ENCODE measurements at places on chromosomes 12 and 14.
A peak's percentile ranks its signal among the peaks of the same experiment; 100 is the strongest.

GRCh38 chr12:4135919-4136605 is 137.5 kb upstream of the CCND2 start:
- ATAC-seq, result peak; percentile 97

GRCh38 chr12:11904124-11904523 is 166.6 kb upstream of the BCL2L14 start:
- no peak for ATAC-seq

GRCh38 chr12:116962197-116962596 is 51.4 kb downstream of the FBXW8 start:
- ATAC-seq, result peak; percentile 45

DNA sequence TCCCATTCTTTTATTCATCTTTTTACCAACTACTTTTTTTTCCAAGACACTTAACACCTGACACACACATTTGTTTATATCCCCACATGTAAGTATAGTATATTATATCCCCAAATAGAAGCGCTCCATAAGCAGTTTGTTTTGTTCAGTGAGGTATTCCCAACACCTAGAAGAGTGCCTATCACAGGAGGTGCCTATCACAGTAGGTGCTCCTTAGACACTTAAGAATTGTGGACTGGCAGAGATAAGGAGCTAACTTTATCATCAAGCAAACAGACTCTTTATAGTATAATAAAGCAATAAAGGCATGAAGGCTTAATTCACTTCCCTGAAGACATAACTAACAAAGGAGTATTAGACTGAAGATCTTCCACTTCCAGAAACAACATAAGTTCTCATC is 29.1 kb downstream of the OSBPL8 start:
- no peak for ATAC-seq

DNA sequence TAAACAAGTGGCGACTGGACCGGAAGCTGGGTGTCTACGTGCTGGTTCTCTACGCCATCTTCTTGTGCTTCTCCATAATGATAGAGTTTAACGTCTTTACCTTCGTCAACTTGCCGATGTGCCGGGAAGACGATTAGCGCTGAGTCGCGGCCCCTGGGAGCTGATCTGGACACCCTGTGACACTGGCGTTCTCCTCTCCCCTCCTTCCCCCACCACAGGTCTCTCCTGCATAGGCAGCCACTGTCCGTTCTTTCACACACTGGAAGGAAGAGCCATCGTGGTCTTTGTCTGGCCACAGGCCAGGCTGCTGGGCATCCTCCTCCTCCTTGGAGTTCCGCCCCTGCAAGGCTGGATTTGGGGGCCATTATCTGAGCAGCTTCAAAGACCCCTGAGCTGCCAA is 20.1 kb upstream of the RIN3 start:
- ATAC-seq, result no peak

DNA sequence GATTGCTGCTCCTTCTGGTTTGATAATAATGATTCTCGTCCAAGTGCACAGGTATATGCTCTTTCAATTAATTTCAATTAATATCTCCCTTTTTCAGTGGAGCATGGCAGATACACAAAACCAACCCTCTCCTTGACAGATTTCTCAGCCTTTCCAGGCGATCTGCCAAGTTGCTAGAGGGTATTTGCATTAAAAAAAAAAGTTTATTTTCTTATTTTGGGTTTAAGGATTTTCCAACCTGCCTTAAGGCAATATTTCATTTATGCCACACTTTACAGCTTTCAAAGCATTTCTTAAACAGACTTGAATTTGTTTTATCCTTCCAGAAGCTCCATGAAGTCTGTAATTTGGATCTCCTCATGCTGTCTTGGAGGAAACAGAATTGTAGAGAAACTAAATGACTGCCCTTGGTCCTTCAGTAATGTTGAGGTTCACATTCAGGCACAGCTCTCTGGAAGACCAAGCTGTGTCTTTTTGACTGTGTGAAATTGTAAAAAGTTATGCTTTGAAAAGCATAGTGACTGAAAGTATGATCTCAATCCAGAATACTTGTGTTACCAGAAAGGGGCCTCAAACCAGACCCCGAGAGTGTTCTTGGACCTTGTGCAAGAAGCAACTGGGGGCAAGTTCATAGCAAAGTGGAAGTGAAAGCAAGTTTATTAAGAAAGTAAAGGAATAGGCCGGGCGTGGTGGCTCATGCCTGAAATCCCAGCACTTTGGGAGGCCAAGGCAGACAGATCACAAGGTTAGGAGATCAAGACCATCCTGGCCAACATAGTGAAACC is 2.3 kb downstream of the DGLUCY start:
- ATAC-seq, result no peak

- no peak for ATAC-seq
These were observed 191.6 kb upstream of the TMEM132C start for GRCh38 chr12:128075332-128075731.

DNA sequence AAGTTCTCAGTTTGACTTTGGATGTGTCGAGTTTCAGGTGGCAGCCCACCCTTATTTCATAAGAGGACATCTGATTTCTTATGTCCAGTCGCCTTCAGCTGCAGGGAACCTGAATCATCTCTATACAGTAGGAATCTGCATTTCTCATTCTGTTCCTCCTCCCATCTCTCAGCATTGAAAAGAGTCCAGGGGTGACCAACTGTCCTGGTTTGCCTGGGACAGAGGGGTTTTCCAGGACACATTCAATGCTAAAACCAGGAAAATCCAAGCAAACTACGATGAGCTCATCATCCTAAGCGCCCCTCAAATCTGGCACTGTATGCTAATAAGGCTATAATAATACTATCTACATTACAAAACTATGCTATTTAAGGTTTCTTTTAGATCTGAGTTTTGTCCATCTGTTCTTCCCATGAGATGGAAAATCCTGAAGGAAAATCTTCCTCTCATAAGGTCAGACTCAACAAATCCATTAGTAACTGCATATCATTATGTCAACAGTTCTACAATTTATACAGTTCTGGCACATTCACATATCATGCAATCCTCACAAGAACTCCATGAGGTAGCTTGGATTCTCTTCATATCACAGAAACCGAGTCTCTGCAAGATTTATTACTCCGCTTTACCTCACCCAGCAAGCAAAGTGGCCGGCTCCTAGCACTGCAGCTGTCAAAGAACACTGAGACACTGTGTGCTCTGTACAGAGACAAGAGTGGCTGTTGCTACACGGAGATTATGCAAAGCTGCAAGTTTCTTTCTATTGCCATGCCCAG is 15.6 kb upstream of the CALM1 start:
- no peak for ATAC-seq

DNA sequence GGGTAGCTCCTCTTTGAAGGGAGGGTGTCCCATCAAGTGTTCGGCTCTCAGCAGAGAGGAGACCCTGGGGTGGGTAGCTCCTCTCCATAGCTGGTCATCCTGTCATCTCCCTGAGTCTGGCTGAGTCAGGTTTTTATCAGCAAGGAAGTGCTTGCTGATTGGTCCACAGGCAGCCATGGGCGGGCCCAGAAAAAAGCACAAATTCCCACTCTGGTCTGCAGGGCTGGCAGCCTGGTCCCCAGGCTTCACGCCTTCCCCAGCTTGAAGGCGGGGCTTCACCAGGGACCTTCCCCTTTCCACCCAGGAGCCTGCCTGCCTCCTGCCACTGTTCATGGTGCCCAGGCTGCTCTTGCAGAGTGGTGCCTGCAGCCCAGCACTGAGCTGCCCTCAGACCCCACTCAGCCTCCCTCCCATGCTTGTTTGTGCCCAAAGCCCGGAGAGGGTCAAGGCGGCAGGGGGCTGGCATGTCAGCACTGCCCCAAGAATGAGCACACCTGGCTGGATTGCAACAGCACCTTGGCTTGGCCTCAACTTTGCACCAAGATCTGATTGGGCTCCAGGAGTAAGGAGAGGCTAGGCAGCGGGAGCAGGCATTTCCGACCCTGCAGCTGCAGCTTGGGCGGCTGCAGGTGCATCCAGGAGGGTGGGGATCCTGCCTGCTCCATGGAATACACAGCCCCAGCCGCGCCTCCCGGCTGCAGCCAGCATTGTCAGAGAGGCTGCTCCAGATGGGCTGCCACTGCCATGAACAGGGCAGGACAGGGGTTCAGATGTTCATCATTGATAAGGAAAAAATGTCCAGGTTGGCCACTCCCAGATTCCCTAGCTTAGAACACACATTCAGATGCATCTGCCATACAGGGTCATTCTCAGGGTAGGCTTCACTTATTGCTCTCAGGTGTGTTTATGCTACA is 22.0 kb upstream of the WDR89 start:
- ATAC-seq, result peak; percentile 31

- peak; percentile 67 for ATAC-seq
These were observed at the start of gene SSPN for GRCh38 chr12:26195250-26195640. Gene SSPN, plus strand, starts transcription at chr12:26195573. Its CDS starts 100 bp downstream, at chr12:26195673.

Measured in stimulated activated memory B cell treated with anti-CD40 and anti-IgM and Interleukin-4, amounts not matched to agents 10 μg/mL and 1 μg/mL and 100 μg/mL, for 72 hours (primary cell).